Epithelial cell of proximal tubule (primary cell): ENCODE measurements at places on chromosomes 6 and 20. TPM values are rescaled to one million over a fixed set of nuclear protein-coding genes. Genes with fewer than 3 reads are reported as not detected.

The SLC22A7 gene
- total RNA-seq: not detected in 2 replicates

The LKAAEAR1 gene
- not detected in 2 replicates for total RNA-seq

The RBPJL gene
- not detected in 2 replicates for total RNA-seq

The FAM217B gene
- 4.3 and 6.4 TPM in 2 replicates for total RNA-seq

The FRK gene
- total RNA-seq: 2.0 and 8.1 TPM in 2 replicates

The PAX1 gene
- total RNA-seq: not detected in 2 replicates

The DOK5 gene
- total RNA-seq: 1.9 and 4.4 TPM in 2 replicates

DNA sequence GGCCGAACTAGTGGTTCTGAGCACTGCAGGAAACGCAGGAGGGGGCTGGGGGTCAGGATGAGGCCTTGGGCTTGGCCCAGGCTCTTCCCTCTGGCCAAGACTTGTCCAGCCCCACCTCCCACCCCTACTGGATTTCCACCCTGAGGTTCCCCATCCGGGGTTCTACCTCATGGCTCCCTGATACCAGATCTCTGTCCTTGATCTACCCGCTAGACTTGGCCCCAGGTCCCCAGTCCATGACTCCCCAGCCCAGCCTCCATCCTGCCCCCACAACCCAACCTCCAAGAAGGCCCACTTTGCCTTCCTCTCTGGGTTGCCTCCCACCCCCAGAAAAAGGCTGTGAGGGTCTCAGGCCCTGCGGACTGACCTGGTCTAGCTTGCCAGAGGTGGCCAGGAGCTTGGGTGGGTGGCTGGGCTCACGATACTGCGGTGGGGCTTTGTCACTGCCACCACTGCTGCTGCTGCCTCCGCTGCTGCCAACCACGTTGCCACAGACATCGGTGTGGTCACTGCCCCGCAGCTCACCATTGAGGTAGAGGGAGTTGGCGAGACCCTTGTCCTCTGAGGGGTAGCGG is 6.8 kb upstream of the FASTKD5 start:
- no peak for DNase-seq

GRCh38 chr20:38261054-38261390 is 487 bp upstream of the KIAA1755 start:
- no peak for DNase-seq

- DNase-seq: no peak
These were observed 120.9 kb downstream of the TIAM2 start for GRCh38 chr6:155115893-155116570.

- no peak for DNase-seq
These were observed 224.2 kb downstream of the NFATC2 start for GRCh38 chr20:51318058-51318949.

GRCh38 chr6:42704251-42704936 is 18.0 kb downstream of the PRPH2 start:
- no peak for DNase-seq

DNA sequence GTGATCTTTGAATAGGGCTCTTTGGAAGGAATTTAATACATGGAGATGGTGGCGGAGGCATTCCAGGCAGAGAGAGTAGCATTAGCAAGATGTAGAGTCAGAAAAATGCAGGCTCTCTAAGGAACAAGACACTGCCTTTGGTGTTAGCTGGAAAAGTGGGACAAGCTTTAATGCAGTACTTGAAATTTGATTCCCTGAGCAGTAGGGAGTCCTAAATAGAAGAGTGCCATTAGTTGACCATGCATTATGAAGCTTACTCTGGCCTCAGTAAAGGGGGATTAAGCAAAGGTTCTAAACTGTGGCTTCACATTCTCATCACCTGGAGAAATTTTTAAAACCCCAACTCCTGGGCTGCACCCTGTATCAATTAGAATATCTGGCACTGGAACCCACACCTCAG is 494.8 kb upstream of the SOX4 start:
- DNase-seq: no peak

DNA sequence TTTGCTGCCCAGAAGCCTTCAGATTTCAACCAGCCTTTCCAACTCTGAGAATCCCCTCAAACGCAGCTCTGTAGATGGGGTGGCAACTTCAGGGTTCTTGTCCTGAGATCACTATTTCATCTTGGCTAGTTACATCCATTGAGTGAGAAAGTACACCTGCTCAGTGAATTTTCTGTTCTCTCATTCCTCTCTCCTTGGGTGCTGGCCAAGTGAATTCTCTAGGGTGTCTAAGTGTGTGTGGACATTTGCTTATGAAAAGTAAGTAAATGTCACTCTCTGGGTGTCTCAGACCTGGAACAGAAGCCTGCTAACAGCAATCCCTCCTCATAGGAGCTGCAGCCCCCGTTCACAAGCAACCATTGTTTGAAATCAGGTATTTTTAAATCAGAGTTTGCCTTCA is 3.8 kb downstream of the RIN2 start:
- DNase-seq: no peak

DNA sequence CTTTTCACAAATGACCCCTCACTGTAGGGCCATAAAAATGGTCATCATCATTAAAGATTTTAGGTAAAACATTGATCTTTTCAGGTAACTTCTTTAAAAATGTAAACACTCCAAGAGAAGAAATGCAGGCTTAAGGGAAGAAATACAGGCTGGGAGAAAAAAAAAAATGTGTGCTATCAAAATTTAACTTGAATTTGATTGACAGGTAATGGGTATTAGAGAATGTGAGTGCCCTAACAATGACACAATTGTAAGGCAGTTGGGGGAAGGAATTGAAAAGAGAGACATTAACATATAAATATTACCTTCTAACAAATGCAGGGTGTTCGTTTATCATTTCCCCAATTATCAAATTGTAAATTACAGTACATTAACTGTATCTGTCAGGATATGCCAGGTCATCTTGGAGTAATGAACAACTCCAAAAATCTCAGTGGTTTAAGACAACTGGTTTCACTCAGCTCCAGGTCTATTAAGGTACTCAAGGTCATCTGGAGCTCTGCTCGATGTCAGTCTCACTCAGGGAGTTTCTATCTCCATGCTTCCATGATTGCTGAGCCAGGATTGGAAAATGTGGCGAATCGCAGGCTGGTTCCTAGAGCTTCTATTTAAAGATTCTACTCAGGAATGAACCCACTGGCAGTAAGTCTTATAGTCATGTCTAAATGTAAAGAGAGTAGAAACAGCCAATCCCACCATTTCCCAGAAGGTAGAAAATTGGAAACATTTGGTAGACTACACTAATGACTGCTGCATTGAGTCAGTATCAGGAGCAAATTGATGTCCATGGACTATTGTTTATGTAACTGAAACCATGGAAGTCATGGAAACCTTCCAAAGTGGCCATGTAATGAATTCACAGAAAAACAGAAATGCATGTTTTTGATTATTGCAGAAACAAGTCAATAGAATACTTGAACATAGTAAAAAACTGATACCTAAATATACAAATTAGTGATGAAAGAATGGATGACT is 55.6 kb downstream of the FRK start:
- DNase-seq: no peak

DNA sequence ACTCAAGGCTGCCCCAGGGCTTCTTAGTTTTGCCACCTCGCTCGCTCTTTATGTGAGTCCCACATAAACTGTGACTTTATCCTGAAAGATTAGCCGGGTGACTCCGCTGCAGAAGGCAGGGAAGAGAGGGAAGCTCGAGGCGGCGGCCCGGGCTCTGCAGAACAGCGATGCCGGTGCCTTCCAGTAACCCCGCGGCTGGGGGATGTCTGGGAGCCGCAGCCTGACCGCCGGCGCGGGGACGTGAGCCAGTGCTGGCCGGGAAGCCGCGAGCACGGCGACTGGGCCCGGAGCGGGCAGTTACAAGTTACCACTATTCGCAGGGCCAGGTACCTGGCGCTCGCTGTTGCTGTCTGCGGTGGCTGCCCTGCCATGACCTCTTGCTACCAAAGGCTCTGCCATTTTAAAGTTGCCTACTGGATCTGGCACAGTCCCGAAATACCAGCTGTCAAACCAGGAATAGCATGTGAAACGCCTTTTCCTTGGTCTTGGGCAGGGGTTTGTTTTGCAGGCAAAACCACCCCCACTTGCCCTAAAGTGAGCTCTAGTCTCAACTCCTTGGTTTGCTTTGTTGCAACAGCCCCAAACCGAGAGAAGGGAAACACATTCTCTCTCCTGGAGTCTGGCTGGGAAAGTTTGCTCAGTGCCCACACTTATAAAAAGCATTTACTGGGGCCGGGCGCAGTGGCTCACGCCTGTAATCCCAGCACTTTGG is 124.0 kb upstream of the SLC2A12 start:
- DNase-seq: no peak
